ENCODE measurements at places on chromosomes 13 and 19. TPM values are rescaled to one million over a fixed set of nuclear protein-coding genes. Genes with fewer than 3 reads are reported as not detected.

- DNase-seq, result peak; percentile 69
Observed at GRCh38 chr13:43770871-43771270, 15.9 kb downstream of the ENOX1 start.

DNA sequence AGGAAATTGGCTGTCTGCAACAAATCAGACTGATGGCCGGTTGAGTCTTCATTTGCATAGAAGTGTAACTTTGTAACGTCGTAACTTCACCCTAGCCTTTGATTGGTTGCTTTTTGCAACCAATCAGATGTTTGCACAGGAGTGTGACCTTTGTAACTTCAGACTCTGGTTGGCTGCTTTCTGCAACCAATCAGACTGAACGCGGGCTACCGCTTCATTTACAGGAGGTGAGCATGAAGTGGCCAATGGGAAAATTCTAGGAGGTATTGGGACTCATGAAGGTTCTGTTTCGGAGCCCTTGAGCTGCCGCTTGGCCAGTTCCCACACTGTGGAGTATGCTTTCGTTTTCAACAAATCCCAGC is 441 bp upstream of the ZNF559 start:
- DNase-seq, result no peak

DNA sequence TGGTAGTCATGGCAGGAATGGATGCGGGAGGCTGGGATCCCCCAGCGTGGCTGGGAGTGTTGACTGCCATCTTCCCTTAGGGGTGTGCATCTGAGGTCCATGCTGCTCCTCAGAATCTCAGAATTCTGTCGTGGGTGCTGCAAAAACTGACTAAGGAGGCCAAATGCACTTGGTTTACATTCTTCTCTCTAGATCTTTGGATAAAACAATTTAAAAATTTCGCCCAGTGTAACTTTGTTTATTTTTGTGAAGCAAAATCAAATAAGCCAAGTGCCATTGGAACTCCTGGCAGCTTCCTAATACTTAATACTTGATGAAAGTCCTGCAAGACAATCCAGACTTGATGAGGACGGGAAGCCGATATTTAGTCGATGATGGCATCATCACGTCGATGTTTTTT is 27.8 kb upstream of the TM9SF2 start:
- DNase-seq, result no peak

DNA sequence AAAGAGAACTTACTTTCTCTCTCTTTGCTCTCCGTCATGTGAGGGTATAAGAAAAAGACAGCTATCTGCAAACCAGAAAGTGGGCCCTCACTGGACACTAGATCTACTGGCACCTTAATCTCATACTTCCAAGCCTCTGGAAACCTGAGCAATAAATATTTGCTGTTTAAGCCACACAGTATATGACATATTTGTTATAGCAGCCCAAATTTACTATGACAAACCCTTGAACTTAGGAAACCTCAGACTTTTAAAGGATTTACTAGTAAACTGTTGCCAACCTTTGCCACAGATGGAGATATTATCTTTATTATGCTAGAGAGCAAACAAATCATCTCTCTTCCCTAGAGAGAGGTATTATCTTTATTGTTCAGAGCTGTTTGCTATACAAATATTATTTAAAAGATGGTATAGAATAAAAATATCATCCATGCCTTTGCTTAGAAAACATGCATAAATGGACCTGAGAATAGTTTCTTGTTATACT is 1446.1 kb downstream of the SLITRK1 start:
- DNase-seq, result no peak

- no peak for DNase-seq
Observed at GRCh38 chr13:50654331-50654730, 189.2 kb downstream of the DLEU7 start.

GRCh38 chr13:106917024-106917571 is 349.2 kb upstream of the ARGLU1 start:
- no peak for DNase-seq

GRCh38 chr13:45325806-45326205 is 15.2 kb downstream of the TPT1 start:
- peak; percentile 65 for DNase-seq

DNA sequence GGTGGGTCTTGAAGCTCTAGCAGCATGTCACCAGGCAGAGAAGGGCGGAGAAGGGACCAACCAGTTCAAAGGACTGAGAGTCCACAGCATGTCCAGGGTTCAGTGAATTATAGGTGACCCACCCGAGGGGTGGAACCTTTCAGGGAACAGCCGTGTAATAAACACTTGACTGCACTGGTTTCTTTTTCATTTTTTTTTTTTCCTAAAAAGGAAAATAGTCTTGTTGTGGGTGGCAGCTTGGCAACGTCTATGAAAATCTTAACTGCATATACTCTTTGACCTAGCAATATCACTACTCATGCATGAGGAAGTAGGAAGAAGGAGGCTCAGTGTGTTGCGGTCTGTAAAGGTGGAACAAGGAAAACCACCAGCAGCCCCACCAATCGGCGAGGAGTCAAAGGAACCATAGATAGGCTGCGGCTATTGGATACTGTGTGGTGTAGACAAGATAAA is 13.0 kb upstream of the MYH14 start:
- no peak for DNase-seq

DNA sequence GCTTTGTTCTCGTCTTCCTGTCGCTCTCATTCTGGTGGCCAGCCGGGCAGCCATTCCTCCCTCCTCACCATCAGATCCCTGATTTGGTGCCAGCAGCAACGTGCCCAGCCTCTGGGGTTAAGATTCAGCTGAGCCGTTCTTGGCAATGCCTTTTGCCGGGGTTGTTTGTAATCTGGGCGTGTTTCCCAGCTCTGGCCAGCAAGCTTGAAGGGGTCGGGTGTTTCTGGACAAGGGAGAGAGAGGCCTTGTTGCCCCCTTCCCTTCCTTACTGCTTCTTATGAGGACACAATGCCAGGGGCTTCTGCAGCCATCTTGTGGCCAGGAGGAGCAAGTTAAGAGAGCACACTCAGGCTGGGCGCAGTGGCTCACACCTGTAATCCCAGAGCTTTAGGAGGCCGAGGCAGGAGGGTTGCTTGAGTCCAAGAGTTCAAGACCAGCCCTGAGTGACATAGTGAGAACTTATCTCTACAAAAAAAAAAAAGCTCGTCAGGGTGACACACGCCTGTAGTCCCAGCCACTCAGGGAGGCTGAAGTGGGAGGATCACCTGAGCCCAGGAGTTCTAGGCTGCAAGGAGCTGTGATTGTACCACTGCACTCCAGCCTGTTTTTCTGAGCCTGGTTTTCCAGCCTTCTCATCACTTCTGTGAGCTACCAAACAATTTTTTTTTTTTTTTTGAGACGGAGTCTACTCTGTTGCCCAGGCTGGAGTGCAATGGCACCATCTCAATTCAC is 10.7 kb upstream of the CRTC1 start:
- no peak for DNase-seq

GRCh38 chr13:47680748-47681147 is 320.3 kb downstream of the SUCLA2 start:
- no peak for DNase-seq

DNA sequence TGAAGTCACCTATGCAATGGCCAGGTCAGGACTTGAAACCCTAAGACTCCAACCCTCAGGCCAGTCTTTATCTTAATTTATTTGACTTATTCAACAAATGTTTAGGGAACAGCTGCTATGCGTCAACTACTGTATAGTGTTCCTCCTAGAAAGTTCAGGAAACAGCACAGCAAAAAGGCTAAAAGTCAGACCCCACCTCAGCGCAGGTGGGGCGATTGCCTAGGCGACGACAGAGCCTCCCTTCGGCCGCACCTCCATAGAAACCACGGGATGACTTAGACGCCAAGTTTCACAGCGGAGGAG is 502 bp downstream of the VRK3 start:
- no peak for DNase-seq

GRCh38 chr13:109840201-109840892 is 54.0 kb upstream of the IRS2 start:
- no peak for DNase-seq

DNA sequence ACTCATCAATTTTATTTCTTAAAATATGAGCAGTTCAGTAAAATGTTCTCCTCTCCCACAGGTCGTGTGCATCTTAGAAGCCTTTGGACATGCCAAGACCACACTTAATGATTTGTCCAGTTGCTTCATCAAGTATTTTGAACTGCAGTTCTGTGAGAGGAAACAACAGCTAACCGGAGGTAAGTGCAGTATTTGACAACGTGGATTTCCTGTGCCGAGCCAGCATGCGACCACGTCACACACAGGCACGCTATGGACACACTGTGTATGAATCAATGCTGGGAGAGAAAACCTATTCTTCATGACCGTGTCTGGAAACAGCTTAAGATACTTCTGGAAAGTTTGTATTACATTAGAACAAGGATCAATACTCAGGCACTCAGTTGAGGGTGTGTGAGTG is 268.5 kb downstream of the MYO16 start:
- DNase-seq, result no peak

DNA sequence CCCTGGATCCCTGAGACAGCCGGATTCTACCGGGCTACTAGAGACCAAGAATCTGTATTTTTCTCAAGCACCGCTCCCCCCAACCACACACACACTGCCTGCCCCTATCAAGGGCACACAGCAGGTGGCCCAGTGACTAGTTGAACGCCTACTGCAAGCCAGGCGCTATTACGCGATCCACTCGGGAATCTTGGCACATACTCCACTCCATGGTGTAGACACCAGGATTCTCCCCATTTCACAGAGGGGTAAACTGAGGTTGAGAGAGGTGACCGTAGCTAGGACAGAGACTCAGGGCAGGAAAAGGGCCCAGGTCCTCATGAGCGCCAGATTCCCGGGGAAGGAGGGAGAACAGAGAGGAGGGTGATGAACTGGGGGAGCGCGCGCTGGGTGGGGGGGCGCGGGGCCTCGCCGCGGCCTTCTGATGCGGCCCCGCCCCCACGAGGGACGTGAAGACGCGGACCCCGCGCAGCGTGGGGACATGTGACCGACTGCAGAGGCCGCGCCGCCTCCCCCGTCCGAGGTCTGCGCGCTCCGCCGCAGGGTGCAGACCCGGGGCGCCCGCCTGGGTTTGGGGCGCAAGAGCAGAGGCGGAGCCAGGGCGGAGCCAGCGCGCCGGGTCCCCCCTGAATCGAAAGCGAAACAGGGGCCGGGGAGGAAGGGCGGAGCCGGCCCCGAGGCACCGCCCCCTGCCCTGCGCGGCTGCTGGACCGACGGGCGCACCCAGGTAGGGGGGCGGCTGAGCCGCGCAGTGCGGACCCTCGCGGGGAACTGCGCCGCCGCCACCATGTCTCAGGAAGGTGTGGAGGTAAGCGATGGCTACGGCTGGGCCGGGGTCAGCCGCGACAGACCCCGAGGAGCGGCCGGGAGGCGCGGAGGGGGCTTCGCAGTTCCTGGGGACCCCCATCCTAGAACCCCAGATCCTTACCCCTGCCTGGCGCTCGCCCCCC is at the start of gene SHFL:
TSS of gene SHFL (plus strand) at position 677 of the 950 bp plus-strand sequence. CDS start at position 788, 111 bp downstream.
- DNase-seq, result peak; percentile 77

DNA sequence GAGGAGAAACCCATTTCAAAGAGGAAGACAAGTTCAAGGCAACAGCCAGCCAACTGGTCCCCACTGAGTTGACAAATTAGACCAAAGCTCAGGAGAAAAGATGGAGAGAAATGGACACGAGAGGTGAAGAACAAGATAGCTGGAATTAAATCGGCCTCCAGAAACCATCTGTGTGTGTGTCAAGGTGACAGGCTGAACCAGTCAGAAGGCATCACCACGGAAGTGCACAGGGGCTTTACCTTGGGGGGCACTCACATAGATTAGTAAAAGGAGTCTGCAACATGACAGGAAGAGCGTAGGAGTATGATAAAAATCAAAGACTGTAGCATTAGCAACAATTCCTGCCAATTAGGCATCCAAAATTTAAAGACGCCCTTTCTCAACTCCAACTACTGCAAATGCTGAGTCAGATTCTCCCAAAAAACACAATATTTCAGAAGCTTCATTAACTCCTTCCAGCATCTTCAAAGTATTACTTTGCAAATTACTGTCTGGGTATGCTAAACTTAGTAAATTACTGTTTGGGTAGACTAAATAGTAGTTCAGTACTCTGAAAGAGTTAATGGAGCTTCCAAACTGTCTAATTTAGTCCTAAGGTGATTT is 66.2 kb downstream of the FOXO1 start:
- no peak for DNase-seq

GRCh38 chr19:16370641-16371391 is 46.2 kb downstream of the KLF2 start:
- DNase-seq, result no peak

GRCh38 chr19:44111910-44112463 is 1.2 kb upstream of the ZNF225 start:
- no peak for DNase-seq

DNA sequence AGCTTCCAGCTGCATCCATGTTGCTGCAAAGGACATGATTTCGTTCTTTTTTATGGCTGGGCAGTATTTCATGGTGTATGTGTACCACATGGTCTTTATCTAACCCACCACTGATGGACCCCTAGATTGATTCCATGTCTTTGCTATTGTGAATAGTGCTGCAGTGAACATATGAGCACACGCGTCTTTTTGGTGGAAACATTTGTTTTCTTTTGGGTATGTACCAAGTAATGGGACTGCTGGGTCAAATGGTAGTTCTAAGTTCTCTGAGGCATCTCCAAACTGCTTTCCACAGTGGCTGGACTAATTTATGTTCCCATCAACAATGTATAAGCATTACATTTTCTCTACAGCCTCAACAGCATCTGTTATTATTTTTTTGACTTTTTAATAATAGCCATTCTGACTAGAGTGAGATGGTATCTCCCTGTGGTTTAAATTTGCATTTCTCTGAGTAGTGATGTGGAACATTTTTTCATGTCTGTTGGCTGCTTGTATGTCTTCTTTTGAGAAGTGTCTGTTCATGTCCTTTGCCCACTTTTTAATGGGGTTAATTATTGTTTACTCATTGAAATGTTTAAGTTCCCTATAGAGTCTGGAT is 6.8 kb upstream of the UBE2L5 start:
- DNase-seq, result no peak

DNA sequence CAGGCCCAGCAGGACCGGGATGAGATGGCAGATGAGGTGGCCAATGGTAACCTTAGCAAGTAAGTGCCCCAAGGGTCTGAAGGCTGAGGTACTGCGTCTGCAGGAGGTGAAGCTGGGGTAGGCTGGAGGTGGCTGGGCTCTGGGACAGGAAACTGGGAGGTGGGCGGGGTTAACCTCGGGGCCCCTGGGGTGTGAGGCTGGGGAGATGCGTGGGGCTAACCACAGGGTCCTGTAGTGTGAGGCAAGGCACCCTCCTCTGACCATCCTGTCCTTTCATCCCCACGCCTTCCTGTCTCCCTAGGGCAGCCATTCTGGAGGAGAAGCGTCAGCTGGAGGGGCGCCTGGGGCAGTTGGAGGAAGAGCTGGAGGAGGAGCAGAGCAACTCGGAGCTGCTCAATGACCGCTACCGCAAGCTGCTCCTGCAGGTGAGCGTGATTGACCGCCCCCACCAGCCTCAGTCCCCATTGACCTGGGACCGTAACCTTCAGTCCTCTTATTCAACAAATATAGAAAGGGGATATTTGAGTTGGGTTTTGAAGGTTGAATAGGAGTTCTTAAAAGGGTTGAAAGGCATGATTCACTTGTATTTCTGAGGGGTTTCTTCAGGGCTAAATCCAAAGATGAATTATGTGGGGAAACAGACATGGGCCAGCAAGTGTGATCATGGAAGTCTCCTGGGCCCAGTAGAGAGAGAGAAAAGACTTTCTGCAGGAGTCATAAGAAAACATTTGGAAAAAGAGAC is 35.7 kb downstream of the KCNC3 start:
- no peak for DNase-seq

GRCh38 chr13:41562083-41562482 is 104.7 kb downstream of the RGCC start:
- DNase-seq, result peak; percentile 92

The C19orf47 gene
- polyA plus RNA-seq, result 61.8 TPM

The STOML3 gene
- polyA plus RNA-seq, result not detected

The GFY gene
- not detected for polyA plus RNA-seq

The SGCG gene
- 69.6 TPM for polyA plus RNA-seq

The COX6B2 gene
- polyA plus RNA-seq, result 18.3 TPM

The TMEM145 gene
- polyA plus RNA-seq, result 0.56 TPM

The FLT3 gene
- 0.05 TPM for polyA plus RNA-seq

The MBD3L1 gene
- not detected for polyA plus RNA-seq

The OR7D2 gene
- 0.15 TPM for polyA plus RNA-seq

The ATXN8OS gene
- polyA plus RNA-seq, result not detected
